ENCODE measurements at places on chromosomes 5 and 9.

DNA sequence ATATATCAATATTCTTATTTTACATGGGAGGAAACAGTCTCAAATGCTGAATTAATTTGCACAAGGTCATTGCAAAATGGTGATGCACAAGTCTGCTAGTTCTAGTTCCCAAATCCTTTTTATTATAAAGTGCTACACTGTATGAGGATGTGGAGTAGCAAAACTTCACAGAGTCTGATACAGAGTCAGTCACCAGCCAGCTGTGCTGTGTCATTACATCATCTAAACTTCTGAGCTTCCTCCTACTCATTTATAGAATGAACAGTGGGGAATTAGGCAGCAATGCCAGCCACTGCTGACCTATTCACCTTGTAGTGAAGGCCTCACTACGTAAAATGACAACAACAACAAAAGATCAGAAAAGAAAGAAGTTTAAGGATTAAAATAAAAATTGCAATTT is 357.8 kb downstream of the TMEM167A start:
- DNase-seq: peak; percentile 30

- no peak for DNase-seq
Observed at GRCh38 chr5:54317511-54318260, 7.3 kb upstream of the ARL15 start.

DNA sequence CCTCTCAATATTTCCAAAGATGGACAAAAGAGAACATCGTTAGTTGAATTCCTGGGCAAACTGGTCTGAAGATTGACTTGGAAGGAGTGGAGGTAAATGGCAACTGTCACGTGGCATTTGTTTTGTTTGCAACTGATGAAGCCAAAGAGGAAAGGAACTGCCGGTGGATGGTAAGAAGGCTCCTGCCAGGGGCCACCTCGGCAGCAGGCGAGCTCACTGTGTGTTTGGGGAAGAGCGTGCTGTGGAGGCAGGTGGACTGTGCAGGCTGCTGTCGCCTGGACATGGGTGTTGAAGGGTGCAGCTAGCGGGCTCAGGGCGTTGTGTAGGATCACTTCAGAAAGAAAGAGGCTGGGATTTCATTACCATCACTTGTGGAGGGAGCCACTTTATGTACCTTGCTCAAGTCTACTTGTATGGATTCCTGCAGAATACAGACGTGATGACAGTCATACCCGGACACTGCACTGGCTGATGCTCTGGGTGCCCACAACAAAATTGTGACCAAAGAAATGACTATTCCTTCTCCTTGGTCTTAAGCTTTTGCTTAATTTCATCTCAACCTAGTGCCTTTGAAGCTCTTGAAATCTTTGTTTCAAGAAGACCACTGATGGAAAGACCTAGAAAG is 72.7 kb downstream of the MAP1B start:
- DNase-seq: no peak

- DNase-seq: no peak
Observed at GRCh38 chr5:54658010-54658409, 140.5 kb downstream of the SNX18 start.

GRCh38 chr9:117734523-117735314 is 30.5 kb downstream of the TLR4 start:
- no peak for DNase-seq

All from KBM-7 (cell line).